DMS 273 treated with DMSO at 0.1 percent for 48 hours (cell line): ENCODE measurements at places on chromosomes 11 and 22.
A peak's percentile ranks its signal among the peaks of the same experiment; 100 is the strongest.

DNA sequence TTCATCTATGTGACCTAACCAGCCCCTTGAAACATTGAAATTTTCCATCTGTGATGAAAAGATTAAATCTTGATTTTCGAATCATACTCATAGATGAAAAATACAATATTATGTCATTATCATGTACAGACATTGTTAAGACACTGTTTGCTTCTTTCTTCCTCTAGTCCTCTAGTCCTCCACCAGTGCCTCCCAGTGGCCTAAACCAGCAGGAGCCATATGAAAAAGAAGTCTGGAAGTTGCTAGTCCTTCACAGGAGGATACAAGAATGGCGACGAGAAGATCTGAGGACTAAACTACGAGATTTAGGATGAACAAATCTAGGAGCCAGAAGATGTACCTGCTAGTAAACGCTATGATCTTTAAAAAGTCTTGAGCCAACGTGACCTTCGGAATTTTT, 134.1 kb downstream of the SLC17A6 start:
- no peak for DNase-seq

- no peak for DNase-seq
Measured at GRCh38 chr11:72100462-72100861, 2.6 kb downstream of the LAMTOR1 start.

DNA sequence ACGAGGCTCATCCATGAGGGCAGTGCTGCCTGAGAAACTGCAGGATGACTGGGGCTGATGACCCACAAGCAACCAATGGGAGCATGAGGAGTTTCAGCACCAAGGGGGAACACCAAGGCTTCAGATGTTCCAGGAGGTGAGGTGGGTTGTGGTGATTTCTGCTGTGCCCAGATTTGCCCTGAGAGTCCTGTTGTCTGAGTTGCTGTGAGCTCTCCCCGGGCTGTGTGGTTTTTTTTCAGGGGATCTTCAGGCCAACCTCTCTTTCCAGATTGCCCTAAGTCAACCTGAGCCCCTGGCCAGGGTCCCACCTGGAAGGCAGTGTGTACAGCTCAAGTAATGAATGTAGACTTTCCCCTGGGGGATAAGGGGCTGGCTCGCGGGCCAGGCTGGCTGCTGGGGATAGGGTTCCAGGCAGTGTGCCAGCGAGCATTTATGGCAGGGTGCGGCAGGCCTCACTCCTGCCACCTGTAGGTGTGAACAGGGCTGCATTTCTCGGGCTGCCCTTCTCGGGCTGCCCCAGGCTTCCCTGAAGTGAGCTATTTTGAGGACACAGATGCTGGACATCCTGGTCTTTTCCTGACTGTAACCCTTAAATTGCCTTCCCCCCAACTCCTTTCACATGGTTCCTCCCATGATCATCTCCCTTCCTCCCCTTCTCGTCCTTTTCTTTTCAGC, 9.8 kb downstream of the SLC22A6 start:
- DNase-seq: peak; percentile 31

DNA sequence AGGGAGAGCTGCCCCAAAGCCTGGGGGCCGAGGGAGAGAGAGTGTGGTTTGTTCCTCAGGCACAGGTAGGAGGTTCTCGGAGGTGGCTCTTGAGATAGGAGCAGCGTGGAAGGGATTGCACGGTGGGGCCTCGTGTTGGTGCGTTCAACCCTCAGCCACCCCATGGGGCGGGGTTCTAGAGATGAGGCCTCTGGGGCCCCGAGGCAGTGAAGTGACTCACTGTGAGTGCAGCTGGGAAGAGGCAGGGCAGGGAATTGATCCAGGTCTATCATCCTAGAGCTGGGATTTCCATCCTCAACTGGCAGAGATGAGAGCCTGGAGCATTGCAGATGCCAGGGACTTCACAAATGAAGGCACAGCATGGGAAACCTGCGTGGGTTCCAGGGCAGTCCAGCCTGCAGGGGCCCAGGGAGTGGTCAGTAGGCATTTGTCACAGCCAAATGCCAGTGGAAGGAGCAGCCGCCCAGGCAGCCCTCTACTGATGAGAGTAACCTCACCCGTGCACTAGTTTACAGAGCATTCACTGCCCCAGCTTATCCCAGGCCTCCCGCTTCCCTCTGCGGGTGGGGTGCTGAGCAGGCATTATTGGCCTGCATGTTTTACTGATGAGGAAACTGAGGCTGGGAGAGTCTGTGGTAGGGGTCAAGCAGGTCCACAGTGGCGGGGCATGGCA, 5.1 kb upstream of the SMARCB1 start:
- DNase-seq: no peak

DNA sequence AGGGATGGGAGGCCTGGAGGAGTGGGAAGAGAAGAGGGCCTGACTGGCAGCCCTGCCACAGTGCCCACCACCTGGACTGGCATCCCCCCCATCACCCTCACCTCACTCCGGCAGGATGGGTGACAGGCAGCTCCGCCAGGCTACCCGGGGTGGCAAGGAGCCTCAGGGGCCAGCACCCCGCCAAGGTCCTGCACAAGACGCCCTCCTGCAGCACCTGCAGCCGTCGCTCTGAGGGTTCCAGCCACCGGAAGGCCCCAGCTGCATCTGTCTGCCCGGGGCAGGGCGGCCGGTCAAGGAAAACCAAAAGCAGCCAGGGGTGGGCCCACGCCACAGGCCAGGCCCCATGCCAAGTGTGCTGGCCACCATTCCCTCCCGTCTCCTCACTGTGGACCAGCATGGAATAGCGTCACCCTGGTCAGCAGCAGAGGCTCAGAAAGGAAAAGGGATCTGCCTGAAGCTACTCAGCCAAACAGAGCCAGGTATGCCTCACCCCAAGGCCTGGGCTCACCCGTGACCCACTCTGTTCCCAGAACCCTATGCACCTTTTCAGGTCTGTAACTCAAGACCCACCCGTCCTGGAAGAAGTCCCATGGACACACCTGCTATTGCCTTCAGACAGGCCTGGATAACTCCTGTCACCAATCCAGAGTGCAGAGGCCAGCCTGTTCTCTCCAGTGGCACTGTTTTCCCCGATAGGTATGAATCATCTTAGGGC, 7.0 kb downstream of the RHBDD3 start:
- no peak for DNase-seq

DNA sequence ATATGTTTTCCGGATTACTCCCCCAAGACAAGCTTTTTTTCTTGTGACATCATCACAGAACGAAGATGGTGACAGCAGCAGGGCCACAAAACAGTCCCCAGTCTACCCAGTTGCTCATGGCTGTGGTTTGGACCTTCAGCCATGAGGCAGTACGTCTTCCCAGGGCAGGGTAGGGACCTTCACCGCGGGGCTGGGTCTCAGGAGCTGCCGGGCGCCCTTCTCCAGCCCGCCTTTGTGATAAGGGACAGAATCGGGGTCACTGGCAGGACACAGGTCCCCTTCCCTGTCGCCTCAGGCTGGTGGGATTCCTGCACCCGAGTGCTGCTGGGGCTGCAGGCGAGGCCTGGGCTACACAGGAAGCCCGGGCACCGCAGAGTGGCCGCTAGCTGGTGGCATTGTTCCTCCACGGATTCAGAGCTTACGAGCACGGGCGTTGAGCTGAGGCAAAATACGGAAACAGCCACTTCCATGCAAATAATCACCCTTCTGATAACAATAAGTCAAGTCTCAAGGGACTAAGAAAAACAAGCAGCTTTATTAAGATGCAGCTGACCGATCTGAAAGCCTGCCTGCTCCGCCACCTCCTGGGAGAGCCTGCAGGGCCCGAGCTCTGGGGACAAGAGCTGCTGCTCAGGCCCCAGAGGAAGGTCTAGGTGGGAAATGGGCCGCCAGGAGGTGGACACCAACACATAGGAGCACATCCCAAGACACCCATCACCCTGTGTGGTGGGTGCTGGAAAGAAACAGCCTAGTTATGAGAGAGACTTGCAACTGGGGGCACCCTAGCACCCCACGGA, 12.3 kb downstream of the TBX1 start:
- no peak for DNase-seq

GRCh38 chr11:72222106-72222891, 2.3 kb upstream of the INPPL1 start:
- no peak for DNase-seq

GRCh38 chr11:36077886-36078685, 134.2 kb downstream of the LDLRAD3 start:
- no peak for DNase-seq

DNA sequence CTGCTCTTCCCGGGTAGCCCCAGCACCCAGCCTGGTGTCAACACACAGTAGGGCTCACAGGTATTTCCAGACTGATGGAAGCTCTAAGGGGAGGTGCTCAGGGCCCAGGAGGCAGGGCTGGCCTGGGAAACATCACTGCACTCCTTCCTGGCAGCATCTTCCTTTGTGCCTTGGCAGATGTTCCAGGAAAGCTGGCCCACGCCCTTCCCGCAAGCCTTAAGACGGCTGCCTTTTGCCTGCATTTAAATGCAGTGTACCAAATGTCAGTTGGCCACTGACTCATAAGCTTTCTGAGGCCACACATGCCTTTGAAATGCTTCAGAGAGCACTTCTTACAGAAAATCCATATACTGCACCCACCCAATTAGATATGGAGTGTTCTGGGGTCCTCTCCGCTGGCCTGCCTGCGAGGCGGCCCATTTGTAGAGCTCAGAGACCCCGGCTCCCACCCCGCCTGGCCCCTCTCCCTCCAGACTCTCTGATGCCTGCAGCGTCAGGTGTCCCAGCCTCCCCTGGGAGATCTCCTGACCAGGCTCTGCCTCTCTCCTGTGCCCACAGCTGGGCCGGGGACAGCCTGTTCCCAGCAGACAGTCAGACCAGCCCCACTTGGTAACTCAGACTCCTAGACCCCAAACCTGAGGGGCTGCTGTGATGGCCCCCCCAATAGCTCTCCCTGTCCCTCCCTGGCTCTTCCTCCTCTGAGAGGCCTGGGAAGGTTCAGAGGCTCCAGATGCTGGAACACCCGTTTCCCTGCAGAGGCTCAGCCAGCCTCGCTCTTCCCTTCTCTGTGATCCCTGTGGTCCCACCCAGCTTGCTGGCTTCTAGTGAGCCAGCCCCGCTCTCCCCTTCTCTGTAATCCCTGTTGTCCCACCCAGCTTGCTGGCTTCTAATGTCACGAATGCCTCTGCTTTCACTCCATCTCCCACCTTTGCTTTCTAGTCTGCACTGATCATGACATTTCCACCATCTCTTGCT, 47.6 kb upstream of the THY1 start:
- no peak for DNase-seq

- no peak for DNase-seq
Measured at GRCh38 chr11:117412653-117413275, 85.1 kb downstream of the CEP164 start.

DNA sequence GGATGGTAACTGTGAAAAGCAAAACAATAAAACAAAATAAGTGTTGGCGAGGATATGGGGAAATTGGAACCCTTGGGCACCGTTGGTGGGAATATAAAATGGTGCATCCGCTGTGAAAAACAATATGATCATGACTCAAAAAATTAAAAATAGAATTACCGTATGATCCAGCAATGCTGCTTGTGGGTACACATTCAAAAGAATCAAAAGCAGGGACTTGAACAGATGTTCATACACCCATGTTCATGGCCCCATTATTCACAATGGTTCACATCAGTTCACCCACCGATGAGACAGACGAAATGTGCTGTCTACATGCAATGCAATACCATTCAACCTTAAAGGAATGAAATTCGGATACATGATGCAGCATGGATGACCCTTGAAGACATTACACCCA, 1.2 kb upstream of the DERL3 start:
- DNase-seq: no peak

DNA sequence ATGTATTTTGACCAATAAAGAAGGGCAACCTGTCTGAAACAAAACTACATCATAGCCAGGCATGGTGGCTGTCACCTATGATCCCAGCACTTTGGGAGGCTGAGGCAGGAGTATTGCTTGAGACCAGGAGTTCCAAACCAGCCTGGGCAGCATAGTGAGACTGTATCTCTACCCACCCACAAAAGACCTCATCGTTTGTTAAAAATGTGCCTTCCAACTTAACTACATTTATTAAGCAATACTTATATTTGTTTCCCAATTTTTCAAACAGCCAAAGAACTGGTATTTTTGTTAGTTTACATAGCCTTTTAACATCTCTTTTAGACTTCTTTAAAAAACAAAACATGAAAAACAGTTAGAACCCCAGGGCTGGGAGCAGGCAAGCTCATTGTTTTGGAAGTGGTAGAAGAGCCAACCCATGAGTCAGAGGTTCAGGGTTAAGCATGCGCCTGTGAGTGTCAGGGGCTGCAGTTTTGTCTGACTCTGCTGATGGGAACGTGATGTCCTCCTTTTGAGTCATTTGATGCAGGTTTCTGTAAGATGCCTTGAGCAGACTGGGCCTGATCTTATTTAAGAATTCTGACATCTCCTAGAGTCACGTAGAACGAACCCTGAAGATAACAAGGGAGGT, 53.9 kb upstream of the CRTAM start:
- DNase-seq: no peak

GRCh38 chr11:45687836-45688235, 22.4 kb upstream of the CHST1 start:
- no peak for DNase-seq

GRCh38 chr11:1012740-1013630, 23.5 kb downstream of the MUC6 start:
- DNase-seq: no peak

- no peak for DNase-seq
Measured at GRCh38 chr11:117189191-117189940, 9.8 kb upstream of the TAGLN start.

- DNase-seq: no peak
Measured at GRCh38 chr11:403761-404431, 9.9 kb downstream of the PKP3 start.

GRCh38 chr22:39478441-39478850, 21.6 kb downstream of the MGAT3 start:
- no peak for DNase-seq

DNA sequence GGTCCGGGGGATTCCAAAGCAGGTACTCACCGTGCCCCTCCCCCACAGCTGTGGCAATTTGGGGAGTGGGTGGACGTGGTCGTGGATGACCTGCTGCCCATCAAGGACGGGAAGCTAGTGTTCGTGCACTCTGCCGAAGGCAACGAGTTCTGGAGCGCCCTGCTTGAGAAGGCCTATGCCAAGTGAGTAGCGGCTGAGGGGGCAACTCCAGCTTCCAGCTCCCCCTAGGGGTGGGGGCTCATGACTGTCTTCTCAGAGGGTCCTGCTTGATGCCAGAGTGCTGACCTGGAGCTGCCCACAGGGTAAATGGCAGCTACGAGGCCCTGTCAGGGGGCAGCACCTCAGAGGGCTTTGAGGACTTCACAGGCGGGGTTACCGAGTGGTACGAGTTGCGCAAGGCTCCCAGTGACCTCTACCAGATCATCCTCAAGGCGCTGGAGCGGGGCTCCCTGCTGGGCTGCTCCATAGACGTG, 4.2 kb downstream of the CAPN1 start:
- DNase-seq: no peak

DNA sequence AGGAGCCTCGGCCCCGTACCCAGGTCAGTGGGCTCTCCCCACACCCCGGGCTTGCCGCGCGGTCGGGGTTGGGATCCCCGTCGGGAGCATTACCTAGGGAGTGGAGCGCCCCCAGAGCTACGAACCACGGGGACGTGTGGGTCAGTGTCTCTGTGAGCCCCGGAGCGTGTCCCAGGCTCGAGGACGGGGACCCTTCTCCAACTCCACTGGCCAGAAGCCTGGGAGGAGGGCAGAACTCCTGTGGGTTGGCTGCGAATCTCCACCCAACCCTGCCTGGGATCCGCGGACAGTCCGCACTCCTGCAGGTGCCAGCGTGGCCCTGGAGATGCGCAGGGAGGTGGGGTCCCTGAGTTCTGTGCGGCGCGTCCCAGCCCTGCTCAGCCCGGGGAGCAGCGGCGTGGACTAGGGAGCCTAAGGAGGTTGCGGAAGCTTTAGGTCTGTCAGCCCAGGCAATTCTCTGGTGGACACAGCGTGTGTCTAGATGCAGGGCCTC, 346 bp downstream of the PPFIBP2 start:
- no peak for DNase-seq
